ENCODE measurements at places on chromosomes 4 and X.
A peak's percentile ranks its signal among the peaks of the same experiment; 100 is the strongest.

- no peak for DNase-seq
These were observed 1429.2 kb upstream of the AGA start for GRCh38 chr4:178871476-178871875.

DNA sequence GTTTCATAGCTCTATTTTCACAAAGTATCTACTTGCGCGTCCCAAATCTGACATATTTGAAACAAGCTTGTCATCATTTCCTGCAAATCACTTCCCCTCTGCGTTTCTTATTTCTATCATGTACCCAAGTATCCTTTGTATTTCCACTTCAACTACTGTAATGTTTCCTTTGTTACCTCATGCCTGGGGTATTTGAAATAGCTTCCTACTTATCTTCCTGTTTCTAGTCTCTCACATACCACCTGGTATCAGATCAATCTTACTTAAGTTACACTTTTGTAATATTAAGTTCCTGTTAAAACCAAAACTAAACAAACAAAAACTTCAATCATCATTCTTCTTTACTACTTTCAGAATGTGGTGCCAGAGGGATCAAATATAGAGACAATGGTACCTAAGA lies 93.6 kb upstream of the SMAD1 start:
- DNase-seq: peak; percentile 62

- DNase-seq: no peak
These were observed 7.5 kb downstream of the TMEM144 start for GRCh38 chr4:158217763-158218162.

DNA sequence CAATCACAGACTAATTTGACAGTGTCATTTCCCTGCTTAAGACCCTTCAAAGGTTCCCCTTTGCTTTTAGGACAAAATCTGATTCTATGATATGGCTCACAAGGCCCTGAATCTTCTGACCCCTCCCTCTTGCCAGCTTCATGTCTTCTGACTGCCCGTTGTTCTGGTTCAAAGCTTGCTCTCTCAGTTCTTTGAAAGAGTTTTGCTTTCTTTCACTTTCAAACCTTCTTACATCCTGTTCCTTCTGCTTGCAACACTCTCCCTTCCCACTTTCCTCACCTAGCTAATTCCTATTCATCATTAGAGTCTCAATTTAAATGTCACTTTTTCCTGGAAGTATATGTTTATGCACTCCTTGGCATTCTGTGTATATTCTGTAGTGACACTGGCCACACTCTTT lies 299.2 kb downstream of the IDS start:
- DNase-seq: no peak

- no peak for DNase-seq
These were observed 5.3 kb downstream of the MTM1 start for GRCh38 chrX:150573702-150574101.

DNA sequence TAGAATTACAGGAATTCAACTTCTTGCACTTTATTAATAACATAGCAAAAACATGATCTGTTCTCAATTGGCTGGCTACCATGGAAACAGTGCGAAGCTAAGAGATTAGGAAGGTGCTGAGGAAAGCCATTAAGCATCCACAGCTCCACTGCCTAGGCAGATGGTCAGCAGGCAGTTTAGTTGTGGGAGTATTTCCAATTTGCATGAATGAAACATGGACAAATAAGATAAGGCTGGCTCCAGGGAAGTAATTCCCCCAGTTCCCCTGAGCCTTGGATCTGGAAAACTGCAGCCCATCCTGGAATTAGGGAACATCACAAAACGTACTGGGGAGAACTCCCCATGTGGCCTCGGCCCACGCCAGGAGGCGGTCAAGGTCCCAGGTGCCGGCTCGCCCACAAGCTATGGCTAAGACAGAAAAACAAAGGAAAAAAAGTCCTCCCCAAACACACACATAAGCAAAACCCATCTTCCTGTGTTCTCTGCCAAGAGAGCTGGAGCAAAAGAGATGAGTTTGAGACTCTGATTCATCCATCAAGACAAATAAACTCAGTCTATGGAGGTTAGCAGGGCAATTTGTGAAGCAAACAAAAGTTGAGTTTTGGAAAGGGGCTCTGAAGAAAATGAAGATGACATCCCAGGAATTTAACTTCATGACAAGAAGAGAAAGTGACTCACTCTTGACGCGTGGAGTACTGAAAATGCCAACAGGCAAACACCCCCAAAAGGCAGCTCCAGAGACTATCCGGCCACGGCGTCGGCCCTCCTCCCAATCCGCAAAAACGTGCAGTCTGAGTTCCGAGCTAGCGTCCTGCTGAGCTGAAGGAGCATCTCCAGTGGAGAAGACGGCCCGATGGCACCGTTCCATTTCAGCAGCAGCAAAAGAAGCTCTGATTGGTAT lies 45.1 kb downstream of the IGFBP7 start:
- peak; percentile 89 for DNase-seq

DNA sequence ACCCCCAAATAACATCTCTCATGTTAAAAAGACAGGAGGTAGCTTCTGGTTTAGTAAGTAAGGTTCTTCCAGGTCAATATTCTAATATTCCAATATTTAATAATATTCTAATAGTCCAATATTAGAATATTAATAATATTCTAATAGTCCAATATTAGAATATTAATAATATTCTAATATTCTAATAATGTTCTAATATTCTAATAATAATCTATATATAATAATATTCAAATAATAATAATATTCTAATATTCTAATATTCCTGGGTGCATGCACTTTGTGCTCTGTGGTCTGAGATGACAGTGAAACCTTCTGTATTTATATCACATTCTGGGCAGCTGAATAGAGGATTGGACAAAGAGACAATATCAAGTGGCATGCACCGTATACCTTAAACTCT lies 96.1 kb downstream of the PCDH10 start:
- no peak for DNase-seq

DNA sequence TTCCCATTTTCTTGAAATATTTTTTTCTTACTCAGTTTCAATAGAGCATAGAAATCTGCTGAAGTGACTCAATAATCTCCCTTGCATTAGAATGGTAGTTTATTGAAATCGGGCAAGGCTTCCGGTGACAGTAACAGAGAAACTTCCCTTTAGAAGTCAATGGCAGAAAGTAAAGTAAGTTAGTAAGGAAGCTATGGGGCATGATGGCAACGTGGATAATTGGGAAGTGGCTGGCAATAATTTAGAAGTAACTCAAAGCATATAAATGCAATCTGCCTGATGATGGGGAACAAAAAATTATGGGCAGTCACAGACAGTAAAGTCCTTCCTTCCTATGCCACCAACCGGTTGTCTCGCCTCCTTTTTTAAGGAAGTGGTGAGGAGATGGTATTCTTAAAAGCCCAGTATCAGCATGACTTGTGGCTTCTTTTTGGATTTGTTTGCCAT lies 7.6 kb downstream of the CYBB start:
- no peak for DNase-seq

- DNase-seq: peak; percentile 6
These were observed 77.0 kb upstream of the STOX2 start for GRCh38 chr4:183828125-183828524.
